ENCODE measurements at places on chromosomes 2 and 18.

DNA sequence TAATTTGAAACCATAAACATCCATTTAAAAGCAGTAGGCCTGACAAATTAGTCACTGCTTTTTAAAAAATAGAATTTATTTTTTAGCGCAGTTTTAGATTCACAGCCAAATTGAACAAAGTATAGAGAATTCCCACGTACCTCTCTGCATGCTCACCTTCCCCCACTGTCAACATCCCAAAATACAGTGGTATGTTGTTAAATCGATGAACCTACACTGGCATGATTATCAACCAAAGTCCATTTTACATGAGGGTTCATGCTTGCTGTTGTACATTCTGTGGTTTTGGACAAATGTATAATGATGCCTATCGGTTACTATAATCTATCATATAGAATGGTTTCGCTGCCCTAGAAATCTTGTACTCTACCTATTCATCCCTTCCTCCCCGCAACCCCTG, 5.6 kb upstream of the ELOA2 start:
- no peak for DNase-seq

DNA sequence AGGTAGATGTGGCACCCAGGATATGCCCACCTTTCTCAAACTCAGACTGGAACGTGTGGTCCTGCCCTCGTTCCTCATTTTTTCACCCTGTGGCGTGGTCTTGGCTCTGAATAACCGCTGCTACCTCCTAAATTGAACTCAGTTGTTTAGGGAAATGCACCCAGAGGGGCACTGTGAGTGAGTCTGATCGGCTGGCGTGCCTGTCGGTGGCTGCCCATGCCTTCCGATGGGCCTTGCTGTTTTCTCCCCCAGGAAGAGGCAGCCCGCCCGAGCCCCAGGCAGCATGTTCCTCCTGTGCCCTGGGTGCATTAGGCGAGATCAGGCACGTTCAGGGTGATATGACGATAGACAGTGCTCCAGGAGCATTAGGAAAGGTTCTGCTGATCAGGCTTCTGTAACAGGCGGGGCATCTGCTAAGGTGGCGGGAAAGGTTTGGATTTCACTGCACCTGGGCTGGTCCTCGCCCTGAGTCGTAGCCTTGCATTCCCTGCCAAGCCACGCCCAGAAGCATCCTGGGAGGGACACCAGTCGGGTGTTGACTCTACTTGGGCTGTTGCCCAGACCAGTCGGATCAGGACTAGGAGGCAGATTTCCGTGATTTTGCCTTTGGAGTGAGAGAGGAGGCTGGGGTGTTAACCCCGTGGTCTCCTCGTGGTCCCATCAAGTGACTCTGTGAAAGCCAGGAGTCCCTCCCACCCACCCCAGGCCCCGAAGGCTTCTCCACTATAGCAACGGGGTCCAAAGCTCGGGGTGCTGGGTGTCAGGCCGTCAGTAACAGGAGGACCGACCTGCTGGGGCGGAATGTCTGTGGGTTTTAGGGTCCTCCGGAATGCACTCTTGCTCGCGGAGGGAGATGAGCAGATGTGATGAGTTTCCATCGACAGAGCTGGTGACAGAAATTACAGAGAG, 75.1 kb downstream of the SH3BP4 start:
- DNase-seq: no peak

GRCh38 chr18:59358414-59358711, 702 bp downstream of the LMAN1 start:
- DNase-seq: no peak

- no peak for DNase-seq
Measured at GRCh38 chr2:158553257-158553656, 96.5 kb downstream of the PKP4 start.

DNA sequence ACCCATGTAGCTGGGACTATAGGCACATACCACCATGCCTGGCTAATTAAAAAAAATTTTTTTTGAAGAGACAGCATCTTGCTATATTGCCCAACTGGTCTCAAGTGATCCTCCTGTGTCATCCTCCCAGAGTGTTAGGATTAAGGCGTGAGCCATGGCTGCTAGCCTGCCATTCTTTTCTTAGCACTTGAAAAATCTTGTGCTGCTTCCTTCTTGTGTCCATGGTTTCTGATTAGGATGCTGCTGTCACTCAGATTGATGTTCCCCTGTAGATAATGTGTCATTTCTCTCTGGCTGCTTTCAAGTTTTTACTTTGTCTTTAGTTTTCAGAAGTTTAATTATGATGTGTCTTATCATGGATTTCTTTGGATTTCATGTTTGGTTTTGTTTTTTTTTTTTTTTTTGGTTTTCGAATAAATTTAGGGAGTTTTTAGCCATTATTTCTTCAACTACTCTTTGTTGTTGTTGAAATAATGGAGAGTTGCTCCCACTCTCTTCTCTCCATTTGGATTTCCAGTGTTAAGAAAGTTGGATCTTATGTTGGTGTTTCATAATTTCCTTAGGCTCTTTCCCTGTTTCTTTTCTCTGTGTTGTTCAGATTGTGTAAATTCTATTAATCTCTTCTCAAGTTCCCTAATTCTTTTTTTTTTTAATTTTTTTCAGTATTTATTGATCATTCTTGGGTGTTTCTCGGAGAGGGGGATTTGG, 2.5 kb downstream of the ATP9B start:
- DNase-seq: no peak

- DNase-seq: no peak
Measured at GRCh38 chr2:190802129-190802528, 78.5 kb upstream of the GLS start.

DNA sequence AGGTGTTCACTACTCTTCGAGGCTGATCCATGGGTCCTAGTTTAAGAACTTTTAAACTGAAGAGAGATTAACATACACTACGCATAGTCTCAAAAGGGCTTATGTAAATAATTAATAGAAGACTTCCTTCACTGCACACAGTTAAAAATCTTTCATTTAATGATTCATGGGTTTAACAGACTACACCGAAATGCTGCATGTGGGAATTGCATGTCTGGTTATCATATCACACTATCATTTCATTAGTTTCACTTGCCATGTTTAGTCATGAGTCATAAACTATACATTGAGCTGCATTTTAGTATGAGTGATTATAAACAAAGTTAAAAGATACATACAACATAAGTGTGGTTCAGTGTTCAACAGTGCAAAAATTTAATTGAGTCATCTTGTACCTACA, 31.2 kb downstream of the GLS start:
- DNase-seq: no peak

- DNase-seq: no peak
Measured at GRCh38 chr2:219419331-219420197, 1.4 kb downstream of the DES start.

- no peak for DNase-seq
Measured at GRCh38 chr2:40228310-40228709, 223.6 kb downstream of the SLC8A1 start.

- no peak for DNase-seq
Measured at GRCh38 chr2:98876741-98877140, 59.3 kb downstream of the CRACDL start.

Measured in effector CD8-positive, alpha-beta T cell (primary cell).